SK-N-MC (cell line): ENCODE measurements at places on chromosomes 5 and 9.

DNA sequence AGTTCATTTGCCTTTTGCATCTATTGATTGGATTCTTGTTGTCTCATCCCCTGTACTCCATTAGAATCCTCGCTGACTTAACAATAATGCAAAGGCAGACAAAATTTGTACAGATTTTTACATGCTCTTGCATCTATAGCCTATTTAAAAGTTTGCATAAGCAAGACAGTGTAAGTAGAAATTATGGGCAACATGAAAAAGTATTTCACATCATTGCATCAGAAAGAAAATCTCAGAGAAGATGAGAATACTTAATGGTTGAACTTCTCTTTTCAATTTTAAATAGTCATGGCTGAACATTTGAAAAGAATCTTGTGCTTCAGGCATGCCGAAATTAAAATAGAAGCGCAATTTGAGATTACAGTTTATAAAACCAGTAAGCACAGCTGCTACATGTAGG, 226.4 kb downstream of the EFNA5 start:
- no peak for DNase-seq

DNA sequence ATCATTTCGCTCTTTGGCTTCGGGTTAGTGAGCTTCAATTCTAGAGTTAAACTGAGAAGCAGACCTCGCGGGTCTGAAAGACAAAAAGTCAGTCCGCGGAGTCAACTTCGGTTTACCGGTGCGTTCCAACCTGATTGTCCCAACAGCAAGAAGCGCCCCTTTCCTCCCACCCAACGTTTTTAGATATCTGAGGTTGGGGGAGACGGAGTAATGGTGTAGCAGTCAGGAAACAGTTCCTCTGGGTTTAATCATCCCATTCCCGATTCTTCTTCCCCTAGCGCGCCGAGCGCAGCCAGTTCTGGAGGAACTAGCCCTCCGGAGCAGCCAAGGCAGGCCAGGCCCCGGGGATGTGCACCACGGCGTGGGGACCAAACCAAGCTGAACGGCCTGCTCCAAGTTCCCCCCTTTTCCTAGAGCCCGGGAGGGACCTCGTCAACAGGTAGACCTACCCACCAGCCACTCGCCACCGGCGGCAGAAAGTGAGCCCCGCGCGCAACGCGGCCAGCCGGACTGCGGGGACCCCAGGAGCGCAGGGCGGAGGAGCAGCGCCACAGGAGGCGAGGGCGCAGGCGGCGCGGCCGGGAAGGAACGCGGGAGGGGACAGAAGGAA, 622 bp upstream of the ISL1 start:
- no peak for DNase-seq

- DNase-seq, result no peak
These were observed 1.9 kb downstream of the MLANA start for GRCh38 chr9:5892456-5893133.

GRCh38 chr9:97808972-97809371, 44.1 kb upstream of the FOXE1 start:
- no peak for DNase-seq

DNA sequence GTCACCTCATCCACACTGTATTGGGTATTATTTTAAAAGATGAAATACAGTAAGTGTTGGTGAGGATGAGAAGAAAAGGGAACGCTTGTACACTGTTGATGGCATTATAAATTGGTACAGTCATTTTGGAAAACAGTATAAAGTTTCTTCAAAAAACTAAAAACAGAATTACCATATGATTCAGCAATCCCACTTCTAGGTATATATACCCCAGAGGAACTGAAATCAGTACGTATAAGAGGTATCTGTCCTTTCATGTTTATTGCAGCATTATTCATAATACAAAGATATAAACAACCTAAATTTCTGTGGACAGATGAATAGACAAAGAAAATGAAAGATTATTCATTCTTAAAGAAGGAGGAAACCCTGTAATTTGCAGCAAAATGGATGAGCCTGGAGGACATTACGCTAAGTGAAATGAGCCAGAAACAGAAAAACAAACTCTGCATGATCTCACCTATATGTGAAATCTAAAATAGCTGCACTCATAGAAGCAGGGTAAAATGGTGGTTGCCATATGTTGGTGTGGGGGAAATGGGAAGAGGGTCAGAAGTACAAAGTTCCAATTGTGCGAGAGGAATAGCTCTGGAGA, 191.6 kb downstream of the TRIM36 start:
- no peak for DNase-seq

GRCh38 chr9:129597355-129598088, 23.4 kb downstream of the C9orf50 start:
- DNase-seq, result no peak

DNA sequence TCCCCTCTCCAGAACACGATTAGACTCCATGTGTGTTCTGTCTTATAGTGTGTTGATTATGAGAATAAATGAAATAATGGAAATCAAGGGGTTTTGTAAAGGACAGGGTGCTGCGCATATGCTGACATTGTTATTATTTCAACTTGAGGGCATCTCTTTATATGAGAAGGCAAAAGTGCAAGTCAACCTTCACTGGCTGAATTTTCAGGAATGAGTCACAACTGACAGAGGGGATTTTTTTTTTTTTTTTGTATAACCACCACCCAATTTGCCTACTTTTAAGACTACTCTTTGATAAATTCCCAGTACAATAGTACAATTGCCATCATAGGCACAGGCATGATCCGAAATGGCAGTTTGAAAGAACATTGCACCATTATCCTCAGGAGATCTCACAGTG, 419.2 kb upstream of the NMUR2 start:
- no peak for DNase-seq
